ENCODE measurements at places on chromosomes 6 and 20. TPM values are rescaled to one million over a fixed set of nuclear protein-coding genes. Genes with fewer than 3 reads are reported as not detected.

DNA sequence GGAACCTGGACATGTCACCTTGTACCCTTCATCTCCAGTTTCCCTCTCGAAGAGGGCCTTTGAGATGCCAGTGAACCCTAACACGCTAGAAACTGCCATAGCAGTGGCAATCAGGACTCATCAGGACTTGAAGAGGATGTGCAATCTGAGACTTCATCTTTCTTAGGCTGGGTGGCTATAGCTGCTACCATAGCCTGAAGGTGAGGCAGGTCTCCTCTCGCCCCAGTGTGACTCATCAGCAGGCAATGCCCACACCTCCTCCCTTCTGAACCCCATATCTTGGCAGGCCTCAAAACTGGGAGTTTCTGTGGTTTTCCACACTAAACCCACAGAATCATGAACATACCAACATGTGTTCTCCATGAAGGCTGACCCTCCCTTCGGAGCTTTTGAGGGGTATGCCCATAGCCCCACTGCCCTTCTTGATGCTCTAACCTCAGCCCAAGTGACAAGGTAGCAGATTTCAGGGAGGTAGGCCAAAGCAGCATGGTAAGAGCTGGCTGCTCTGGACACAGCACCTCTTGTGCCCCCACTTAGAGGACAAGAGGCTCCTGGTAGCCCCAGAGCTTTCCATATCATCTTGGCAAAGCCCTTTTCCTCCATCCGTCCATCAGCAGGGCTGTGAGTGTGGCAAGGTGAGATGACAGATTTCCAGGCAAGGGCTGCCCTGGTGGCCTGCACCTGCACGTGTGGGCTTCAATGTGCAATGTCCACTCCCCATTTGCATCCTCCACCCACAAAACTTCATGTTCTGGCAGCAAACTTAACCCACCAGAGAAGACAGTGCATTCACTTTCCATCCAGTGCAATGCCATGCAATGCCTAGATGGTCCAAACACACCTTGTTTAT lies 2.6 kb downstream of the BLCAP start:
- no peak for DNase-seq

DNA sequence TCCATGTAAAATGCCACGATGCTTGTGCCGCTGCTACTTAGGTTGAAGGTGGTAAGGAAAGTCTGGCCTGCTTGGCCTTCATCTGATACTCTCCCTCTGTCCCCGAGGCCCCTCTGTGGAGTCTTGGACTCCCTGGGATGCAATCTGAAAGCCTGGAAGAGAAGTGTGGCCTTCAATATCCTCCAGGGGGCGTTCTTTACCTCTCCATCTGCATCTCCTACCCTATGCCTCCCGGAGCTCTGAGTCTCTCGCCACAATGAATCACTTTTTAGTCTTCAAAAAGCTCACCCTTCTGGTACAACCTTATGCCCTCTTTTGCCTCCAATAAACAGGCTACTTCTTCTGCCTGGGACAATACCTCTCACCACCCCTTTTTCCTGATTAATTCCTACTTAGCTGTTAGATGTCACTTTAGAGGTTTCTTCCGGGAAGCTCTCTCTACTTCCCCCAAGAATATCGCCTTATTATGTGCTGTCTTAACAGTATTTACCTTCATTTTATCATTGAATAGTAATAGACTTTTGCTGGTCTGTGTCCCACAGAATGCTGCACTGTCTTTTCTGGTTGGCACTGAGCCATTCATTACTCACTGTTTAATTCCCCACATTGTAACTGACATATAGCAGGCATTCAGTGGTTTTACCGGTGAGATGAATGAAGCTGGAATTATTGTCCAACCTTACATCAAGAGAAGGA lies 13.9 kb upstream of the ATG5 start:
- DNase-seq = no peak

- DNase-seq = no peak
Measured at GRCh38 chr20:53699906-53700305, 106.3 kb upstream of the ZNF217 start.

DNA sequence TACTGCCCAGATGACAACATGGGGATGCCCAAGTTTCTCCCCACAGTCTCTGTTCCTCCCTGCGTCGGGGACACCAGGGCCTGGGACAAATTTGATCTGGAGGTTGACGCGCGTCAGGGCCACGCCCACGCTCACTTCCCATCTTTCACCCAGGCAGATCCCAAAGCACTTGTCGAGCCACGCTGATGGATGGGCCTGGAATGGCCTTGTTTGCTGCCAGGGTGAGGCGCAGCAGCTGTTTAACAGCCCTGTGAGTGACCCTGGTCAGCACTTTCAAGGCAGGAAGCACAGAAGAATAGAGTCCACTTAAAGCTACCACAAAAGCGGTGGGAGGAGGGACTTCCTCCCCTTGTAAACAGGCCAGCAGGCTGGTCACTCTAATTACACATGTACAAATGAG lies 324.7 kb upstream of the JARID2 start:
- peak; percentile 83 for DNase-seq

DNA sequence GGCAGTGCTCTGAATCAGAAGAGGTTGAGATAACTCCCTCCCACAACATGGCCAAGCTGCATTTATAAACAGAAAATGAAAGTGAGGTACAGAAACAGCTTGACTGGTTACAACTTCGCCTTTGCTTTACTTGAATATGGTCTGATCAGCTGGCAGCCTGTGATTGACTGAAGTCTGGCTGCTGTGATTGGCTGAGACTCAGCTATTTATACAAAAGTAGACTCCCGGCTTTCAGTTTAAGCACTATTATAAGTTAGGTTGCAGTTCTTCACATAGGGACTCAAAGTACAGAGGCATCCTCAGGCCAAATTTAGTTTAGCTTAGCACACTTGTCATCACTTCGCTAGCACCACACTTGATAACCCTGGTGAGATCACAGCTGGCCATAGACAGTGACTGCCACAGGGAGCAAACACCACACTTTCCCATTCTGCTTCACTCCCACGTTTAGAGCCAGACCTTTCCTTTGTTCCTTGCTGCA lies 362.6 kb downstream of the EPM2A start:
- no peak for DNase-seq

DNA sequence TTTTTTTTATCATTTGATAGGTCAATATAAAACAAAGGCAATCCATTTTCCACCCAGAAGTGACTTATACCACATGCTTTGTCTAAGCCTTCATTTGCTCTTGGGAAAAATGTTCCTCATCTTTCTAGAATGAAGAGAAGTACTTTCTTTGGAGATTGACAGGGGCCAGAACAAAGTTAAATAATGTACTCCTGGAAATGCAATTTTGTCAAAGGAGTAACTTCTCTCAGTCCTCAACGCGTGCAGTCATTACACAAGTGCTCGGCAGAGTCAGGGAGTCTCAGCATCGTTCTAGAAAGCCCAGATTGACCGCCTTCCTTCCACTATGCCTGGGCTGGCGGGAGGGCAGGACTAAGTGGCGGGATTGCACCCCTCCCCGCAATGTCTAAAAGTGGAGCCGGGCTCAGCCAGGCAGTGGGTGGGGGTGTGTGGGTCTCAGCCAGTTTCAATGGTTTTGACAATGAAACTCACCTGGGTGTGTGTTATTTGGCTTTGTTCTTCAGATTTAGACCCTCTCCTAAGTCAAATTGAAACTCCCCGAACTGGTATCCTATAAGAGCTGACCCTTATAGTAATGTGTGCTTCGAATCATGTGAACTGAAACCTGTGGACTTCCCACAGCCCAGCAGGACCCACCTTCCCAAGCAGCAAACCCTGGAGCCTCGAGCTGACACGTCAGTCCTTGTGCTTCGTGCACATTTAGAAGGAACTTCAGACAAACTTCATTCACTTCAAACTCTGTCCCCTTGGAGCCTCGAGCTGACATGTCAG lies 63.2 kb upstream of the DUSP22 start:
- DNase-seq = no peak

GRCh38 chr6:42715871-42716270 lies 6.5 kb downstream of the PRPH2 start:
- DNase-seq = no peak

DNA sequence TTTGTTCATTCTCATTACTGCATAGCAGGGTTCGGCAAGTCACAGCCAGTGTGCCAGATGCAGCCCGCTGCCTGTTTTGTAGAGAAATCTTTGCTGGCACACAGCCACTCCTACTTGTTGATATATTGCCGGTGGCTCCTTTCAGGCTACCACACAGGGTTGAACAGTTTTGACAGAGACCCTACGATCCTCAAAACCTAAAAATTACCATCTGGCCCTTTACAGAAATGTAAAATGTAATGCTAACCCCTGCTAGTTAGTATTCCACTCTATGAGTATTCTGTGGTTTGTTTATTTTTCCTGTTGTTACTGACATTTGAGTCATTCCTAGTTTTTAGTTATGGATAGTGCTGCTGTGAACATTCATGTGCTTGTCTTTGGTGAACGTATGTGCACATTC lies 11.5 kb downstream of the DHX35 start:
- no peak for DNase-seq

DNA sequence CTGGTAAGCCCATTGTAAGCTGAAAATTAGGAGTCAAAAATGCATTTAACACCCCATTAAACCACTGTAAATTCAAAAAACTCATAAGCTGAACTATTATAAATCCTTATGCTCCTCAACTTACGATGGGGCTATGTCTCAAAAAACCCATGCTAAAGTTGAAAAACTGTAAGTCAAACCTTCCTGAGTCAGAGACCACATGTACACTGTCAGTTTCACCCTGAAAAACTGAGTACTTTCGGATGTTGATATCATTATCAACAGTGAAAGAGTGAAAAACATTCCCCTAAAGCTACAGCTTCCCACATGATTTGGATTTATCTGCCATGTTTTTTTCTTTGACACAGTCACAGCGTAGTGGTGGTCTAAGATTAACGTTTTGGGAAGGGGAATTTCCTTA lies 14.2 kb downstream of the RAB23 start:
- DNase-seq = no peak

GRCh38 chr20:48287552-48288170 lies 502.4 kb upstream of the SULF2 start:
- no peak for DNase-seq

GRCh38 chr20:9496155-9496554 lies 18.2 kb upstream of the LAMP5 start:
- DNase-seq = no peak

- DNase-seq = no peak
Measured at GRCh38 chr6:140567466-140567865, 1193.0 kb upstream of the CITED2 start.

- no peak for DNase-seq
Measured at GRCh38 chr6:119071576-119071975, 6.9 kb downstream of the FAM184A start.

- no peak for DNase-seq
Measured at GRCh38 chr6:6407071-6407741, 86.7 kb upstream of the F13A1 start.

DNA sequence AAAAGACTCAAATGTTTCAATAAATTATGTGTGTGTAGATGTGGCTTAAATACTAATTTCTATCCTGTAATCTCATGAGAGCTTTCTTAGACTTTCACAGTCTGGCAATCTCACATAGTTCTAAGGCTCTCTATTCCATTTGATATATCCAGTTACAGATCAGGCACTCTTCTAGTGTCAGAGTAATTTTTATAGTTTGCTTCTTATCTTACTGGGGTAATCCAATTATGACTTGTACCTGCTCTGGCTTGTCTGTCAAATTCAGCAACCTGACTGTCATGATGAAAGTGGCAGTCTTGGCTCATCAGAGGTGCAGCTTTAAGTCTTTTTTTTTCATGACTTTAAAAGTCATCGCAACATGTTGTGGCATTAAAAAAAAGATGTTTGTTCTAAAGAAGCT lies 513.2 kb upstream of the MAN1A1 start:
- DNase-seq = no peak

- DNase-seq = no peak
Measured at GRCh38 chr20:38937978-38938473, 11.8 kb downstream of the FAM83D start.

DNA sequence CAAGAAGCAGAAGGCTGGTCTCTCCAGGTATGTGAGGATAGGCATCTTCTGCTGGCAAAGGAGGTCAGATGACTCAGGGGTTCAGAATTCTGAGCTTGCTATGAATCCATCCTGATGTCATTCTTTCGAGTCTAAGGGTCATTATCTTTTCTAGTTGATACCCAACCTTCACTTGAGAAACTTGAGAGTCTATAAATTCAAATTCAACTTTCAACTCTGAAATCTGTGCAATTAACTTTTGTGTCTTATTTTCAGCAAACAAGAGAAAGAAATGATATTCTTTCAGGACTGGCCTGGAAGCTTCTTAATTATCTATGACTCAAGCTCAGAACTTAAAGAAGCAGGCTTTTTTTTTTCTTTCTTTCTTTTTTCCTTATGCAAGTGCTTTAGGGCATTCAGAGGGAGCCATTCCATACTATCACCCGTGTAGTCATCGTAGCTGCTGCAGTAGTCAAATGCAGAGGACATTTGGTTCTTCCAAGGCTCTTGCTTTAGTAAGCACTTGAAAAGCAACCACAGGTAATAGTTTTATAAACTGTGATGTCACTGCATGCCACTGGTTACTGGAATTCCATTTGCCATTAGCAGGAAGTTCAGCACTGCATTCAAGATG lies 93.0 kb downstream of the ADTRP start:
- DNase-seq = no peak

- DNase-seq = no peak
Measured at GRCh38 chr6:56852260-56853010, 102.5 kb upstream of the BEND6 start.

- no peak for DNase-seq
Measured at GRCh38 chr6:69861986-69862385, 4.4 kb upstream of the COL19A1 start.

DNA sequence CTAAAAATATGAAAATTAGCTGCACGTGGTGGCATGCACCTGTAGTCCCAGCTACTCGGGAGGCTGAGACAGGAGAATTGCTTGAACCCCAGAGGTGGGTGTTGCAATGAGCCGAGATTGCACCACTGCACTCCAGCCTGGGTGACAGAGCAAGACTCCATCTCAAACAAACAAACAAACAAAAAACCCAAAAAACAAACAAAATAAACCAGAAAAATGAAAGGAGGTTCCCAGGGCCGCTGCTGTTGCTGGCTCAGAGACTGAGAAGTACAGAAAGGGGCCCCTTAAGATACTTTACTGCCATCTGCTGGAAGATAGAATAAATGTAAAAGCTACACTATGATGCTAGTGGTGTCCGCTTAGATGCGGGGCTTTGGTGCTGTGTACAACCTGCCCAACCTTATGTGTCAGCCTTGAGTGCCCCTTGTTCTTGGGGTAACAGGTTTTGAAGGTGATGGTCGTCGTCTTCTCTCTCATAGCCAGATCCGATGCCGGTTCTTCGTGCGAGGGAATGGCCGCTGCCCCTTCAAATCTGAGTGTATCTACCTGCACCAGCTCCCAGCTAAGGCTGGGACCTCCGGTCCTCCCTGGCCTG lies 2.8 kb upstream of the FANCE start:
- no peak for DNase-seq

TFAP2B gene
- not detected for total RNA-seq

ZNF334 gene
- 0.27 TPM for total RNA-seq

BPIFB2 gene
- not detected for total RNA-seq
